ENCODE measurements at places on chromosomes 2 and 18.

DNA sequence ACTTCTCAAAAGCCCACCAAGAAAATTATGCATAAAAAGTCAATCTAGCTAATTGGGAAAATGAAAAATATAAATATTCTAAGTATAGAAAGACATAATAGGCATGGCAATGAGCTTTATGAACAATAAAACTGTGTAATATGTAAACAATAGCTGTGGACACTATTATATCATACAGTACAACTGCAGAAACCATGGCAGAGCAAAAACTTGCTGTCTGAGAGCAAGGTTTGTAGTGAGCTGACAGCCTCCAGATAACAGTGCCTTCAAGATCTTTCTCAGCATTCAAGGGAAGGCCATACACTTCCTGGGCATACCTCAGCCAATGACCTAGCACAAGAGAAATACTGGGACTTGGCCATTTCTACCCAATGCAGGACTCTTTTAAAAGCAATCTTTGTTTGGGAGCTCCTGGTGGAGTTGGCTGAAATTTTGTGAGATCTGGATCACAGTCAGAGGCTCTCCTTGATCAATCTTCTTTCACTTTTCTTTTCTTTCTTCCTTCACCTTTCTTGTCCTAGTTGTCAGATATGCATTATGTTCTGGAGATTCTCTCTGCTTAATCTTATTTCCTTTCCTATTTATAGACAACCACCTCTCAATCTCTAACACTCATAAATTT, 427.2 kb upstream of the UBE2E3 start:
- DNase-seq: no peak

- no peak for DNase-seq
These were observed 67.0 kb downstream of the SP3 start for GRCh38 chr2:173898178-173898668.

GRCh38 chr2:201345625-201346213, 11.4 kb downstream of the FLACC1 start:
- no peak for DNase-seq

- peak; percentile 80 for DNase-seq
These were observed 55.6 kb downstream of the THADA start for GRCh38 chr2:43540021-43540779.

- DNase-seq: no peak
These were observed 99.7 kb downstream of the ARHGEF4 start for GRCh38 chr2:130936451-130936850.

- DNase-seq: no peak
These were observed 609.5 kb downstream of the EPHA4 start for GRCh38 chr2:220962556-220962955.

DNA sequence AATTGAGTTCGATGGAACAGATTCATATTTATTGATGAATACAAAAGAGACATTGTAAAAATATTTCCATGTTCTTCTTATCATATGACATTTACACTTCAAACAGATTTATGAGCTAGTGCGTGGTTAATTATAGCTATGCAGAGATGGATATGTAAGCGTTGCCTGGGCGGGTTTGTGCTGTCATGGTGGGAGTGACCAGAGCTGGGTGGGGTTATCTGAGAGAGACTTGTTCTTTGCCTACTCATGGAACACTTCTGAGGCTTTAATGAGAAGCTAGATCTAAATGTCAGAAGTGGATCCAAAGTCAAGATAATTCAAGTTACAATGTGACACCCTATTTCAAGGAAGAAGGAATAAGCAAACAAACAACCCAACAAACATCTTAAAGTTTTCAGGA, 162.3 kb upstream of the ZEB2 start:
- no peak for DNase-seq

GRCh38 chr2:39513641-39514094, 76.6 kb upstream of the MAP4K3 start:
- peak; percentile 23 for DNase-seq

DNA sequence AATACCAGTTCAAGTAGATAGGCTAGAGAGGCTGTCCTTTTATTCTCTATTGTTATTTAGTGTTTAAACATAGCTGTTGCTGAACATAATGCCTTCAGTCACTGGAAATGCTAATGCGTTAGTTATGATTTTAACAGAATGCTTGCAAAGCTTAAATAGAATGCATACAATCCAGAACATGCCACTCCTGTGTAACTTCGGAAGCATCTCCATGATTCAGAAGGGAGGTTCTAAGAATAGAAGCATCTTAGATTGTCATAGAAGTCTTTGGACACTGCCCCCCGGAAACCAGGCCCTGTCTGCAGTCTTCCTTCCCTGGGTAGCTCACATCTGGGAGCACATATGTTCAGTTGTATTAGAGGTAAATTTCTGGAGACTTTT, 73.2 kb downstream of the ZNF532 start:
- no peak for DNase-seq

- DNase-seq: no peak
These were observed 134.8 kb upstream of the THUMPD2 start for GRCh38 chr2:39913648-39914461.

All from gastrocnemius medialis (tissue), 4 donors.